Aortic smooth muscle cell (primary cell): ENCODE measurements at places on chromosomes 2 and 18. TPM values are rescaled to one million over a fixed set of nuclear protein-coding genes. Genes with fewer than 3 reads are reported as not detected.

C2orf80 gene
- not detected in 2 replicates for total RNA-seq

IL1RN gene
- not detected in 2 replicates for total RNA-seq

ALPI gene
- total RNA-seq, result not detected in 2 replicates

SH2D6 gene
- 0.12 and 0.40 TPM in 2 replicates for total RNA-seq

SP100 gene
- total RNA-seq, result 153 and 155 TPM in 2 replicates

LYG2 gene
- not detected in 2 replicates for total RNA-seq
